ENCODE measurements at places on chromosomes 5 and 9.
A peak's percentile ranks its signal among the peaks of the same experiment; 100 is the strongest.

DNA sequence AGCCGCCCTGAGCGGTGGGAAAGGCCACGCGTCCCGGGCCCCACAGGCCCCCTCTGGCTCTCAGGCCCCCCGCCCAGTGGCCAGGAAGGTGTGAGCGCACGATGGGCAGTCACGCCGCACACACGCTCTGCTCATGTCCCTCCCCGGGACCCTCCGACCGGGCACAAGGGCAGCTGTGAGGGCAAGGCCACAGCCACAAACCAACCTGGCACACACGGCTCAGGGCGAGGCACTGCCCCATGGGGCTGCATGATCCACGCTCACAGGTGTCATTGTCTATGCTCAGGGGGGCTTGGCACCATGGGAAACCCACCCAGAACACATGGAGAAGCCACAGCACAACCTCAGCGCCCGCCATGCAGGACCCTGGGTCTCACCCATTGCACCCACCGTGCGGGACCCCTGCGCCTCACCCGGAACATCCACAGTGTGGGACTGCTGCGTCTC is 51.3 kb downstream of the SLC12A7 start:
- DNase-seq, result no peak

DNA sequence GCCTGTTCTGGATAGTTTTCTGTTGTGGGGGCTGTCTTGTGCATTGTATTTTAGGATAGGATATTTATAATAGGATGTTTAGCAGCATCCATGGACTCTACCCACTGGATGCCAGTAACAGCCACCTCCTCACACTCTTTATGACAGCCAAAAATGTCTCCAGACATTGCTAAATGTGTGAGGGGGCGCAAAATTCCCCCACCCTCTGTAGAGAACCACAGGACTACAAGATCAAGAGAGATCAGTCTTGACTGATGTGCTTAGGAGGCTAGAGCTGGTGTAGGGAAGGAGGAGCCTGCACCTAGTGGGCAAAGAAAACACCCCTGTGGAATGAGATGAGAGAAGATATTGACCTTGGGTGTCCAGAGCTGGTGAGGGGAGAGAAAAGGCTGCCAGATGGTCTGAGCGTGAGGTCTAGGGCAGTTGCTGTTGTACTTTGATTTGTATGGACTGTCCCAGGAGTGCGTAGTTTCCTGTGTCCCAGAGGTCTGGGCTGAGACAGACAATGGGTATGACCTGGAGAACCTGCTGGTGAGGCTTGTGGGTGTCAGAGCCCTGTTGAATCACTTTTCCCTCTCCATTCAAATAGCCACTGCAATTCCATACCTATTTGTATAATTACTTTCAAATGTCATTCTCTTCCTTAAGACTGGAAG is 16.3 kb downstream of the DAPK1 start:
- no peak for DNase-seq

GRCh38 chr9:37622462-37622861 is 28.3 kb upstream of the FRMPD1 start:
- no peak for DNase-seq

GRCh38 chr5:172086194-172086975 is 79.9 kb upstream of the FBXW11 start:
- no peak for DNase-seq

- DNase-seq, result no peak
These were observed 63.7 kb upstream of the CCDC112 start for GRCh38 chr5:115360046-115360685.

DNA sequence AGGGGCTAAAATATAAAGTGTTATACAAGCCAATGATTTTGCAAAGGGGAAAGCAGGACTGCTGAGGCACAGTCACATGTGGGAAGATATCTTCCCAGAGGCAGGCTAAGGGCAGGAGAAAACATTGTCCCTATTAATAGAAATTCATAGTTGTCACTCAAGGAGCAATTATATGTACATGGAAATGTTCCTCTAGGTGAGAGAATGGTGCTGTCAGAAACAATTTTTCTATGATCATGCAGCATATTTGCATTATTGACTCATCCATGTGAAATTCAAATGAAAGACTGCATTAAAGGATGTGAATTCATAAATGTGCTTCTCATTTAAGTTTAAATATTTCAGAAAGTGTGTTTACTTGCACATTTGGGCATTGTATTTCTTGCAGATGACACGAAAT is 775.9 kb upstream of the CDH9 start:
- no peak for DNase-seq

DNA sequence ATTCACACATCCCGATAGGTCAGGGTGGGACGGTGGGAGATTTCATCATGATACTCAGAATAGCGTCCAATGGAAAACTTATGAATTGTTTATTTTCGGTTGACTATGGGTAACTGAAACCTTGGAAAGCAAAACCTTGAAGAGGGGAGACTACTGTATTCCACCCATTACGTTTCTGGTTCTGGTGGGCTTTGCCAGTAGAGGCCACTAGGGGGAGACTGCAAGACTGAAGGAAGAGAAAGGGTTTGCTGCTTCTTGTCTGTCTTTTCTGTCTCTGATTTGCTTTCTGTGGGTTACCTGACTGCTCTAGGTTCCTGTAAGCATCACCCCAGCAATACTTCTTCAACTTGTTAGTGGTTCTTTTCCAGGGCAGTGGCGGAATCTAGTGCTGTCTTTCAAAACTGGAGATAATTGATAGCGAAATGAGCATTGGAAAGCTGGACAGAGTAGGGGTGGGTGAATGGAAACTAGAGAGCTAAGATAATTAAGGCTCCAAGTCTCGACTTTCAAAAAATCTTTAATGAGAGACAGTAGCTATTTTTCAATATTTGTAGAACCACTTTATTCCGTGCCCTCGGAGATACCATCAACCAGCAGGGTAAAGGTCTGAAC is 27.0 kb downstream of the GRIN3A start:
- peak; percentile 6 for DNase-seq

- no peak for DNase-seq
These were observed 272.0 kb upstream of the ACTBL2 start for GRCh38 chr5:57754616-57755015.

DNA sequence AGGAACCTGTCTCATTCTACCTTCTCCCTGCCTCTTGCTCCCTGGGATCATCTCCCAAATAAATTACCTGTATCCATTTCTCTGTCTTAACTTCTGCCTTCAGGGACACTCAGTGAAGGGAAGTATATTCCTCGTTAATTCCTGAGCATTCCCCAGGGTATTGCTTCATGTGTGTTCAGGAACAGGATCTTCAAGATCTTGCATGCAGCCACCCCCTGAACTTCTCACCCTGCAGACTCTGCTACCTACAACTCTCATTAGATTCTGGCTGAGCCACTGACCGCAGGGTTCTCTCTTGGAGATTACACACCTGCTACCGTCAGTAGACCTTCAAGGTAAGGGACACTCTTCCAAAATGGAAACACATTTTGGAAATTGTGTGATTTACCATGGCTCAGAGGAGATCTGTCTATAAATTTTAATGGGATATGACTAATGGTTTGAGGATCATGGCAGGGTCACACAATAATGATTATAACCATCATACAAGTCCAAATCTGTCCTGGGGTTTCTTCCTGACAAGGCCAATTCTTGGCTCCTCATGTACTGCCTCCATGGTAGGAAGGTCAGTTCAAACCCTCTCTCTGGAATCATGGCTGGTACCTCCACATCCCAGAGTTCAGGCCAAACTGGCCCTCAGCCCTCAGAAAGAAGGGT is 38.9 kb upstream of the UGCG start:
- no peak for DNase-seq

DNA sequence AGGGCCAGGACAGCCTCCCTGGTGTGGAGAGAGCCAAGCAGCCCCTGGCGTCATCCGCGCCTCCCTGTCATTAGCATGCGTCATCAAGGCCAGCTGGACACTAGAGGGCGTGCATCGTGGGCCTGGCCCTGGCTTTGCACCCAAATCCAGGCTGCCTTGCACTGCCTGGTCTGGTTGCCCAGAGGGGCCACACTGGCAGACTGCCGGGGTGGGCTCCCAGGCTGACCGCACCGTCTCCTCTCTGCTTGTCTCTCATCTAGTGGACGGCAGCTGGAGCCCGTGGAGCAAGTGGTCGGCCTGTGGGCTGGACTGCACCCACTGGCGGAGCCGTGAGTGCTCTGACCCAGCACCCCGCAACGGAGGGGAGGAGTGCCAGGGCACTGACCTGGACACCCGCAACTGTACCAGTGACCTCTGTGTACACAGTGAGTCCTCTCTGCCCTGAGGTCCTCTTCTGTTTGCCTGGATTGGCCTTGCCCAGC is 29.0 kb downstream of the HK3 start:
- DNase-seq, result no peak

- DNase-seq, result no peak
These were observed 62.4 kb upstream of the UBAC1 start for GRCh38 chr9:136023410-136024225.

- no peak for DNase-seq
These were observed 1.2 kb downstream of the CDKN2B-AS1 start for GRCh38 chr9:21995666-21996398.

DNA sequence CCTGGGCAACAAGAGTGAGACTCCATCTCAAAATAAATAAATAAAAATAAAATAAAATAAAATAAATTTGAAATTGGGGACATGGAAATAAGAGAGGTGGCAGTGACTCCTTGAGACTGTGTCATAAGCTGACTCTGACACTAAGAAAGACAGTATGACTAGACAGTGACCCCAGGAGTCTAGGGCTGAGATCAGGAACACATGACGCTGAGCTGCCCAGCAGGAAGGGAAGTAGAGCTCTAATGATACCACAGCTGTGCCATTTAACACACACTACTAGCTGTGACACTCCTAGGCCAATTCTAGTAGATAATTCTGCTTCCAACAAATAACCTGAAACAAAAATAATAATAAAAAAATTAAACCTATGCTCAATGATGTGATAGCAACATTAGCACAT is 293.0 kb downstream of the SEC61B start:
- no peak for DNase-seq

DNA sequence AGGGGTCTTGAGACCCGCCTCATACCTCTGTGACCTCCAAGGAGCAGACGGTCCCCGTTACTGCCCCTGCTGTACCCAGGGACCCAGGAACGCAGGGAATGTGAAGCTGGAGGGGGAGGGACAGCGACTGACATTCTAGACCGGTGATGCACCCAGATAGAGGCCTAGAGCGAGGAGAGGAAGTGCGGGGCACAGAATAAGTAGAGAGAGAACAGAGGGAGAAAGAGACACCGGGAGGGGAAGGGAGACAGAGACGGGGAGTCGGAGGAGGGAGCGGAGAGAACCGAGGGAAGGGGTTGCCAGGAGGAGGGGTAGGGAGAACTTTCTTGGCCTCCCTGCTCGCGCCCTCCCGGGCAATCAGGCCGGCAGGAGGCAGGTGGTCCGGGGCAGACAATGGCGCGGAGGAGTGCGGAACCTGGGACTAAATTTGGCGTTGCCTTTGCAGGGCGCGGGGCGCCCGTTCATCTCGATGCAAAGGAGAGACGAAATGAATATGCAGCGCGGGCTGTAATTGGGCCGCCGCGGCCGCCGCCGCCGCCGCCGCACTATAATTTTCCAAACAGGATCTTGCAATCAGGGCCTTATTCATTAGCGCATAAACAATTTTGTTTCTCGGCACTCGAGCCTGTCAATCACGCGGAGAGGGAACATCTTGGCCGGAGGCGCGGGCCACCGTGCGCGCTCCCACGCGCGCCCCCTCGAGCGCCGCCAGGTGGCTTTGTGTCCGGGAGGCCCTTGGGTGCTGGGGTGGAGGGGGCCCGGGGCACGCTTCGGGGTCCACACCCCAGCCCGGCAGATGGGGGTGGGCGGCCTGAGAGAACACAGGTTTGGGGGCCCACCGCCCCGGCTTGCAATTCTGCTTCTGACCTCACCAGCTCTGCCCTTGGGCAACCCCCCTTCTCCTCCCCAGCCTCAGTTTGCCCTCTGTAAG is 33.0 kb downstream of the NDUFA8 start:
- no peak for DNase-seq

GRCh38 chr9:108272349-108272899 is 583.4 kb downstream of the ACTL7B start:
- no peak for DNase-seq

DNA sequence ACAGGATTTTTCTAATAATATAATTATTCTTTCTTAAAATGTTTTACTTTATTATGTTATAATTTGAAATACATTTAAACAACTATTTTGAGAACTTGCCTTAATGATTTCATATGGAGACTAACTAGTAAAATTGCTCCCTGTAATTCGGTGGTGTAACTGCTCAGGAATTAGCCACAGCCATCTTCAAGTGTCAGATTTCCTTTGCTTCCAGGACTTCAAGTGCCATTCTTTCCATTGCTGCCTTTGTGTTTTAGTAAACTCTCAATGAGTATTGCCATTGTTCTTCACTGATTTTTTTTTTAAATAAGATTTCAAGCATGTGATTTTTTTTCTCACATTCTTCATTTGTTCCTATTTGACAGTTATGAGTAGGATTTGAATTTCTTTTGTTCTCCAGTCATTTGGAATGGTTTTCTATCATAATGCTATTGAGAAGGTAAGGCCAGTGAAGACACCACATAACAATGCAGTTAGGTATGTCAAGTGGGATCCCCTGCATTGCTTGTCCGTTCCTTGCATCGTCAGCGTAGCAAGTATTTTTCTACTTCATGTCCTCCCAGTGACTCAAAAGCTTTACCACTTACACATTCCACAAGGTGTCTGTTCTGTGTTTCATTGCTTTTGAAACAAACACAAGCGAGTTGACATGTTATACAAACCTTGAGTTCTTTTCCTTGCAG is 83.7 kb downstream of the LNPEP start:
- DNase-seq, result no peak

DNA sequence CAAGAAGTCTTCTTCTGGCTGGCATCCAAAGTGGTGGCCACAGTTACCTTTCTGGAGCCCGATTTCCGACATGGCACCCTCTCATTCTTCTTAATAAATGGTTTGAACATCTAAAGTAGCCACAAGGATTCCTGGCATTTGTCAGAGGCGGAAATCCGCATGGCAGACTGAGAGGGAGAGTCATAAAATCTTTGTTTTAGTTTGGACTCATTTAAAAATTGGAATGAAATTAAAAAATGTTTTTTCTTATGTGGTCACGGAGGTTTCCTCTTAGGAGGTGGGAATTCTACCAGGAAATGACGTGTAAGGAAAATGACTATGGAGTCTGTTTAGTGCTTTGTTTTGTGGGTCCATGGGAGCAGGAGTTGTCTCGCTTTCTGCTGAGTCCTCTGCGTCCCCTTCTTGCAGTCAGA is 133.0 kb upstream of the PTCH1 start:
- DNase-seq, result no peak

DNA sequence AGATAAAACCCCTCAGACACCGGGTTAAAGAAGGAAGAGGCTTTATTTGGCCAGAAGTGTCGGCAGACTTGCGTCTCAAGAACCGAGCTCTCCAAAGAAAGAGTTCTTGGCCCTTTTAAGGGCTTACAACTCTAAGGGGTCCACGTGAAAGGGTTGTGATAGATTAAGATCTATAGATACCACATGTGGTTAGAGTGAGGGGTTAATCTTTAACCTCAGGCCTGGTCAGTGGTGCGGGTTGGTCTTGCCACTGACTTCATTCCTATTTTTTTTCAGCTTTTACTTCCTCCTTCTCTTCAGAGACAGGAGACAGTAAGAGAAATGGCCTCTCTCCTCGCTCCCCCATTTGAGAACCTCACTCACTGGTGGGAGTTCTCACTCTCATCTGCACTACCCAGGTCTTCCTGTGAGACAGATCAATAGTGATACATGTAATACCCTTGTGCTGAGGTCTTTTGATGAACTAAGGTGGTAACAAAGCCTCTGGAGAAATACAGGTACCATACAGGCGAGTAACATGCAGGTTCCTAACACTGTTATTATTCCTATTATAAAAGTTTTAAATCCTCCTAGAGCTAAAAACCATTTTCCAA is 52.4 kb upstream of the COX7C start:
- DNase-seq, result no peak

All from activated T-cell treated with anti-CD3 and anti-CD28 coated beads for 24 hours (primary cell).